NCI-H1930 (cell line): ENCODE measurements at places on chromosomes 12 and 14.

DNA sequence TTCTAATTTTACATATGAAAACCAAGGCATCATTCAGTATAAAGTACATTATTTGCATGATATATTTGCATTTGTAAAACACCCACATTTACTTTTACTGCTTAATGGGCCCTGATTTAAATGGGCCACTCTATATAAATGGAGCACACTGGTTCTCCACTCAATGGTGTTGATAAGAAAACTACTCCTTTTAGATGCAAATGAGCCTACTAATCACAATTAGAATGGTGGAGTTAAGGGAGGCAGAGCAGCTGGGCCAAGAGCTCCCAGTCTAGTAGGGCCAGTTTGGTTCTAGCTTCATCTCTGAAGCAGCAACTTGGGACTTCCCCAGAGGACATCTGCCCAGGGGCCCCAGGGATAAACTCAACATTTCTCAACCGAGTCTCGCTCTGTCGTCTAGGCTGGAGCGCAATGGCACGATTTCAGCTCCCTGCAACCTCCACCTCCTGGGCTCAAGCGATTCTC lies 120.7 kb downstream of the FOXN3 start:
- no peak for DNase-seq

DNA sequence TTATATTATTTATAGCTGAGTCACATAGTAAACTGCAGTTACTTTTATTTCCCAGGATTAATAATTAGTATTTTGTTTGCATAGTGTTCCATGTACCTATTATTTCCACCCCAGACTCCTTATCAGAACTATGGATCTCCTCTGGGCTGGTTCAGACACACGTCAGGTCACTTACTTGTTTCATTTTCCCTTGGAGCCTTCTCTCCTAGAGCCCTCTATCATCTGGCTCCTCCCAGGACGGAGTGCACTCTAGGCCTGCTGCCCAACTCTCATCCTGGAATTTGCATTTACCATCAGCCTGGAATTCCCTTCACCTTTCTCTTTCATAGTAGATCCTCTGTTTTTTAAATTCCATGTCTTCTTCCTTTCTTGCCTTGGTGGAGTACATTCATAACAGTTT lies 28.5 kb upstream of the GALNT16 start:
- DNase-seq, result no peak

DNA sequence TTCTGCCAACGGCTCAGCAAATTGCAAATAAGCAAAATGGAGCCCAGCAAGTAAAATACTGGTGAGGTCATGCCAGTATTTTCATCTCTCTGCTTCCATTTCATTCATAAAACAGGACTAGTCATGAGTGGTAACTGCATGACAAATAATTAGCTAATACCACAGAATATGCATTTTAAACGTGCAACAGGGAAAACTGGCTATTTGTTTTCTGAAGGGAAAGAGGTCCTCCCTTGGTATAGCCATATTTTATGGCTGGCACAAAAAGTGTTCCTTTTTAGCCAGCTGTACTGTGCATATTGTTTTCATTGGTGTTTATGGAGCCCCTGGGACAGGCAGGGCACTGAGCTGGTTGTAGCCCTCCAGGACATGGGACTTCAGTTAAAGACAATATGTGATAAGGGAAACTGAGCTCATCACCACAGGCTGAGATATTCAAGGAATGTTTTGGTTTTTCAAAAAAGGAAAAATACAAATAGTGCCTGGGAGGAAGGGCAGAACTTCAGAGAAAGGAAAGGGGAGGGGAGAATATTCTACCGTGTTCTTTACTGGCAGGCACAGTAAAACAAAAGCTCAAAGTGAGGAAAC lies 26.1 kb upstream of the FOXN3 start:
- no peak for DNase-seq

DNA sequence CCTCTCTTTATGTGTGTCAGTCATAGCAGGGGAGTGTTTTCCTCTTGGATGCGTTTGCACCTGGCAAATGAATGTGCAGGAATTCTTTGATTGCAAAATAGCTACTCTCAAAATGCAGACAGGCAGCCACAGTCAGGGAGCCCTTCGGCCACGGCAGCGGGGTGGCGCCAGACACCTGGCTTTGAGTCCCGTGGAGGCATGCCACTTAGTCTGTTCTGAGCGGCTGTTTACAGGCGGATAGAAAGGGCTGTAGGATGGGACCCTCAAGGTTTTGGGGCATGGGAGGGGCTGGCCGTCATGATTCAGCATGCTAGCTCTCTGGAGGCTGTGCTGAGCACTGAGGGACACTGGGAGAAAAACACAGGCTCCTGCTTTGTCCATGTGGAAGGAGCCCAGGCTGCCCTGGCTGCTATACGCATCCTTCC lies 117.1 kb downstream of the SLC25A47 start:
- peak; percentile 16 for DNase-seq

DNA sequence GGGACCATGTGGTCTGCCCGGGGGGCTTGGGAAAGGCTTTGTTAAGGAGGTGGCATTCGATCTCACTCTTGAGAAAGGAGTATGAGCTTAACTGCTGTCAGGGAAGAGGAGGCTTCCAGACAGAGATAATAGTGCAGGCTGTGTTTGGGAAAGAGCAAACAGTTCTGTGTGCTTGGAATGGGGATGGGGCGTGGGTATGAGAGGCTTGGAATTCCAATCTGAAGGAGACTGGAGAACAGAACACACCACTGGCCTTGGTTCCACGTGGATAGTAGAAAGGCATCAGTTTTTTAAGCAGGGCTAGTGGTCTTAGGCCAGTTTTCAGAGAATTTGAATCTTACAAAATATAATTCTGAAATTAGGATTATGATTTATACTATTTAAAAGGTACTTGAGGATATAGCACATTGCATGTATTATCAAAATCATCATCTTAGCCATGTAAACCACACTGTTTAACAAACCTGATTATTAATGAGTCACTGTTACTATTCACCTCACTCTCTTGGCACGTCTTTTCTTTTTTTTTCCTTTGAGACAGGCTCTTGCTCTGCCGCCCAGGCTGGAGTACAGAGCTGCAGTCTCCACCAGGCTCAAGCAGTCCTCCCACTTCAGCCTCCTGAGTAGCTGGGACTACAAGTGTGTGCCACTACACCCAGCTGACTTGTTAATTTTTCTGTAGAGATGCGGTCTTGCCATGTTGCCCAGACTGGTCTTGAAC lies 38.5 kb upstream of the KCNK13 start:
- DNase-seq, result no peak

- no peak for DNase-seq
Observed at GRCh38 chr14:94699831-94700230, 70.1 kb downstream of the GSC start.

- DNase-seq, result no peak
Observed at GRCh38 chr12:89875225-89875624, 166.6 kb upstream of the ATP2B1 start.

DNA sequence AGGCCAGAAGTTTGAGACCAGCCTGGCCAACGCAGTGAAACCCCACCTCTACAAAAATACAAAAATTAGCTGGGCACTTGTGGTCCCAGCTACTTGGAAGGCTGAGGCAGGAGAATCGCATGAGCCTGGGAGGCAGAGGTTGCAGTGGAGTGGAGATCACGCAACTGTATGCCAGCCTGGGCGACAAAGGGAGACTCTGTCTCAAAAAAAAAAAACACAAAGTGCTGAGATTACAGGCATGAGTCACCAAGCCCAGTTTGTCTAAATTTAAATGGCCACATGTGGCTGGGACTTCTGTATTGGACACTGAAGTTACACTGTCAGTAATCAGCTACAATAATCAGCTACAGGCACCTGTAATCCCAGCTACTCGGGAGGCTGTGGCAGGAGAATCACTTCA lies 100.9 kb upstream of the AEBP2 start:
- DNase-seq, result no peak

DNA sequence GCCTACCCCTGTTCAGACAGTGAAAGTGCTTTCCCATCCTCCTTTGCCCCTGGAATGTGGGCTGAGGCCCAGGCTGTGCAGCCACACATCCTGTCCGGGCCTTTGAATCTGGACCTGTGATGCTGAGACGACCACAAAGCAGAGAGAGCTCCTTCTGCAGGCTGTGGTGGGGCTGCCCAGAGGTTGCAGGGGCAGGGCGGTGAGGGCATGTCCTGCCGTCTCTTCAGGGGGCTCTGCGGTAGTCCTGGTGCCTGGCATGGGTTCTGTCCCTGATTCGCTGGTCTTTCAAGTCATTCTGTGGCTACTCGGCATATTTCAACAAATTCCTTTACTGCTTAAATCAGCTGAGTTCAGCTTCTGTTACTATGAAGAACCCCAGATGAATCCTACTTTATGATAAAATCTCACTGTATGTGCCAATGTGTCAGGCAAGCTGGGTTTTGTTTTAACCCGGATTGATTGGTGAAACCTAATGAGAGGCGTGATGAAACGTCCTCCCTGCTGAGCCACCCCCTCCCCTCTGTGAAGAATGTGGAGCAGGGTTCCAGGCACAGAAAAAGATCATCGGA lies 63.4 kb upstream of the DICER1 start:
- no peak for DNase-seq

GRCh38 chr12:32016680-32017482 lies 57.7 kb downstream of the RESF1 start:
- DNase-seq, result no peak

DNA sequence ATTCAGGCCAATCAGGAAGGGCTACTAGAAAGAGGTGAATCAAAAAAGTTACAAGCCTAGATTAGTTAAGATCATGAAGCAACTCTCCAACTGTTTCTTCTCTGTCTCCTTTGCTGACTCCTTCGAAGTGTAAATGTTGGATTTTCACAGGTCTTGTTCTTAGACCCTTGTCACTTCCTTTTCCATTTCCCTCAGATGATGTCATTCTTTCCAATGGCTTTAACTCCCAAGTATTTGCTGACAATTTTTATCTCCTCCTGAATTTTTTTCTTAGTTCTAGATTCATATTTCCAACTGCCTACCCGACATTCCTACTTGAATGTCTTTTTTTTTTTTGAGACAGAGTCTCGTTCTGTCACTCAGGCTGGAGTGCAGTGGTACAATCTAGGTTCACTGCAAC lies 10.8 kb downstream of the GAS2L3 start:
- DNase-seq, result no peak

DNA sequence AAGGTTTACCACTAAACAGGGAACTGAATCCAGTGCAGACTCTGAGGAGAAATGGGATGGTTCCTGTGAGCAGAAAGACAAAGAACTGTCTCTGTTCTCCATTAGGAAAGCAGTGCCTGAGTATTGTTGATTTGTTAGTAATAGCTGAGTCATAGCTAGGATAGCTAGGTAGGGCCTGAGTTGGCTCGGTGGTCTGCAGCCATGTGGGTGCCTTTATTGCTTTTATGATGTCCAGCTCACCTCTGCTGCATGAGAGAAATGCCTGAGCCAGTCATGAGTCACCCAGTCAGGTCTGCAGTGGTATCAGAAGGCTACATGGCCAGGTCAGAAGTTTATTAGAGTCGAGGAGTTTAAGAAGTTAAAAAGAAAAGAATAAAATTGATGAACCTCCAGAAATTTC lies 24.2 kb downstream of the TRHDE start:
- DNase-seq, result no peak

DNA sequence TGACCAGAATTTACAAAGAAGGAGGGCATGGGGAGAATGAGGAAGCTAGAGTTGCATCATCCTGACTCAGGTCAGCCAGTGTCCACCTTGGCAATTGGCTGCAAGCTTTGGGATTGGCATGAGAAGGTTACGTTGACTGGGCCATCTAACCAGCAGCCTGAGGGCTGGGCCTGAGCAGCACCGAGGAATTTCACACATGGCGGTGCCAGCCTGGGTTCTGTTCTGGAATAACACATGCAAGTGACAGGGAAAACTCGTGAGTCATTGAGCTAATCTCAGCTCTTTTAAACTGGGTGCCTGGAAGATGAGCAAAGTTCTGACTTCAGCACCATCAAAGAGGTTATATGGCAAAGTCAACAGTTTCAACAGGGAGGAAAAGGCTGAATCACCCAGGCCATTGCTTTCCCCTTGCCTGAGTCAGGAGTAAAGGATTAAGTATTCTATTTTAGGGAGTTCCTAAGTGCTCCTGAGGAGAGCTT lies 543.2 kb upstream of the TBX3 start:
- no peak for DNase-seq

DNA sequence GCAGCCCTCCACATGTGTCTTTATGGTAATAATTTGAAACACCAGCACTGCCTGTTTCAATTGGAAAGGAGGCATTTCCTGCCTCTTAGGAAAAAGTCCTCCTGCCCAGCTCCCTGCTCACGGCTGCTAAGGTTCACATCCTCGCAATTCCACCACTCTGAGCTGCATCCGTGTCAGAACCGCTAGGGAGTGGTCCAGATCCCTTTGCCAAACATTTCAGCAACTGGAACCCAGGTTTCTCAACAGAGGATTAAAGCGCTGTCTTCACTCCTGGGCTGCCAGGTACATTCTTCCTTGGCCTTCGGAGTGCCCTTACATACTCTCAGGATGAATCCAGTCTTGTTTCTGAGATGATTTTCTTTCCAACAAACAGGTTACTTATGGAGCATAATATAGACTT lies 23.3 kb downstream of the C14orf132 start:
- DNase-seq, result no peak

DNA sequence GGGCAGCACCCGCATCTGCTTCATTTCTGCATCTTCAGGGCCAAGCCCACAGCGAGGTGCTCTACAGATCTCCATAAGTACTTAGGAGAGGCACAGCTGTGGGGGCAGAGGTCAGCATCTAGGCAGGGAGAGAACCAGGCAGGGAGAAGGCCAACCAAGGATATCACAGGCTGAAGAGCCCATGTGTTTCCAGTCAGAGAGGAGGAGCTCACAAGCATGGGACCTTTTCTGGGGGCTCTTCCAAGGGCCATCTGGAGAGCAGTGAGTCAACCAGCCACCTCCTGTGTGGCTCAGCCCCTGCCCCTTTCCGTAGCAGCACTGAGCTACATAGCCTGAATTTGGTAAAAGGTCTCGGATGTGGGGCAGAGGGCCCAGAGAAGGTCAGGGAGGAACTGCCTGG lies 78.5 kb downstream of the ARL6IP4 start:
- no peak for DNase-seq

DNA sequence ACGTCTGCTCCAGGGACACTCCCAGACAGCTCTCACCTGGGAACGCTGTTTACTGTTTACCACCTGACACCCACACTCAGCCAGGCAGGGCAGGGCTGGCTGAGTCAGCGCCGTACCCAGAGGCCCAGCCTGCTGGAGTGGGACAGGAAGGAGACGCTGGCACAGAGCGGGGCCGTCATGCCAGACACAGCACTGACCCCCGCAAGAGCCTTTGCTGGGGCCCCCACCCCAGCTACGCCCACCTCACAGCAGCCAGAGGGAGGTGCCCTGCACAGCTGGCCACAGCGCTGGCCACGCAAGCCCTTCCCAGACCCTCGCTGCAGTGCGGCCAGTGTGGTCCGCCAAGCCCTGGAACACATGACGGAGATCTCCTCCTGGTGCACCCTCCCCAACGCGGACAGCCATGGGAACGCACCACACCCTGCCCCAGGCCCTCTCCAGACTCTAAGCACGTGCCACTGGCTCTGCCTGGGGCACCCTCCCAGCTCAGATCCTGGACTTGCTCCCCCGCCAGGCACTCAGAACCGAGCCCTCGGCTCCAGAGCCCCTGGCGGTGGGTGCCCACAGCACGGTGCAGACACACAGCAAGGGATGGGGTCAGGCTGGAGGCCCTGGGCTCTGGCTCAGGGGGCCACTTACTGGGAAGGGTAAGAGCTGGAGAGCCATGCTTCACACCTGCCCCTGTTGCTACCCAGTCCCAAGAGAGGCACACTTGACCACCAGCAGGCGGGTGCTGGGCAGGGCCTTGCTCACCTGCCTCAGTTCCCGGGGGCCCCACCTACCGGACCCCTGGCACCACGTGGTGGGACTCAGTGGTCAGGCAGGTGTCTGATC lies 5.7 kb downstream of the AHNAK2 start:
- no peak for DNase-seq

GRCh38 chr12:49357103-49357678 lies 10.1 kb upstream of the SPATS2 start:
- no peak for DNase-seq

- peak; percentile 43 for DNase-seq
Observed at GRCh38 chr12:102955926-102956737, 1.3 kb upstream of the ASCL1 start.
